Anterior cingulate cortex (tissue), 58 donors: ENCODE measurements at places on chromosomes 4 and X.

DNA sequence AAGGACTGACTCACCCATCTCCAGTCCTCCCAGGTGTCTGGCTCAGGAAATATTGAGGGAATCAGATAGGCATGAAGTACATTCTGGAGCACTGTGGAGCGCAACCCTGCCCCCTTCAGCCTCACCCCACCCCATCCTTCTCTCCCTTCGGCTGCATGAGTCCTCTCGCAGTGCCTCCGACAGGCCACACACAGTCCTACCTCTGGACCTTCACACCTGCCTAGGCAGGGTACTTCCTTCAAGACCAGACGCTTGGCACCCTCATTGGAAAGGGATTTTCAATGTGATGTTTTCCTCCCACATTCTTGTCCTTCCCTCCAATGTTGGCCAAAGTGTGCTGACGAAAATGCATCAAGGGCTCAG is 26.8 kb upstream of the PPP2R2C start:
- DNase-seq, result no peak

DNA sequence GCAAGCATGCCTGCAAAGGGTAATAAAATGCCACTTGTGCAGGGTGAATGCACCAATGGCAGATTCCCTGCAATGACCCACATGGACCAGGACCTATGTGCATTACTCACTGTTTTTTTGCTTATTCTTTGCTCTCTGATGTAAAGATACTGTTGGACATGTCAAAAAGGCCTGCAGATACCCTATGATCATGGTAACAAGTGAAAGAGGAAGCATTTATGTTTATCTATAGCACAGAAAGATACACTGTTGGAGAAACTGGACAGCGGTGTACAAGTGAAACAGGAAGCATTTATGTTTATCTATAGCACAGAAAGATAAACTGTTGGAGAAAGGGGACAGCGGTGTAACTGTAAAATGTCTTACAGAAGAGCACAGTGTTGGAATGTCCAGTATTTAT is 127.5 kb downstream of the PAPSS1 start:
- no peak for DNase-seq

DNA sequence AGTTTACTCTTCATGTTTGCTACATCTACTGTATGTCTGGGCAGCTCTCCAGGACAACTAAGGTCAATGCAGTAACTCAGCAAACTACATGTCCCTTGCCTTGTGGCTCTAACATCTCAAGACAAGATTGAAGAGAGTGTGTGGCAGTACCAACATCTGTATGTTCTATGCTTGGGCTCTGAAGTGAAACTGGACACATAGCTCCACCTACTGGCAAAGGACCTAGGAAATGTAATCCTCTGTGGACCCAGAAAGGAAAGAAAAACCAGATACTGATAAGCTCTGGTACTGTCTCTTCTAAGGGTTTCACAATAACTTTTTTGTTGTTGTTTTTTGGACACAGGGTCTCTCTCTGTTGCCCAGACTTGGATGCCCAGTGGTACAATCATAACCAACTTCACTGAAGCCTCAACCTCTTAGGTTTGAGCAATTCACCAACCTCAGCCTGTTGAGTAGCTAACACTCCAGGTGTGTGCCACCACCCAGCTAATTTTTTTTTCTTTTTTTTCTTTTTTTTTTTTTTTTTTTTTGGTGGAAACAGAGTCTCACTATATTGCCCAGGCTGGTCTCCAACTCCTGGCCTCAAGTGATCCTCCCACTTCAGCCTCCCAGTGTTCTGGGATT is 64.1 kb downstream of the QDPR start:
- no peak for DNase-seq

- no peak for DNase-seq
Measured at GRCh38 chr4:114603497-114603896, 4.9 kb downstream of the UGT8 start.

- DNase-seq, result no peak
Measured at GRCh38 chr4:107991945-107992630, 2.4 kb downstream of the HADH start.

- DNase-seq, result no peak
Measured at GRCh38 chrX:153416781-153417450, 5.6 kb downstream of the ZFP92 start.

- DNase-seq, result no peak
Measured at GRCh38 chrX:69031971-69032391, 133.3 kb downstream of the PJA1 start.

DNA sequence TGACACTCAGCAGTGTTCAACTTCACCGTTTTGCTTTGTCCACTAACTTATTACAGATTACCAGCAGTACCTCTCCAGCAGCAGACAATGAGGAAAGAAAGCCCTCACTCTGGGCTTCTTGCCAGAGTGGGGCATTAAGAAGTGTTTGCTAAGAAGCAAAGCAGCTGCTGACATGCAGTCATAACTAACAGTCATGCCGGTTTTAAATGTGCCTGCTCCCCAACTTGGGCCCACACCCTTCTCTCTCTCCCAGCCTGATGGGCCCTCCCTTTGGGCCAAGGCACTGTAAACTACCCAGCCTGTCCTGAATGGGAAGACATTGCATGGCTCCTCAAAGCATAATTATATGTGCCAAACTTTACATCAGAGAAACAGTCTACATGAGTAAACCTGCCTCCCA is 54.6 kb upstream of the HHIP start:
- DNase-seq, result no peak

DNA sequence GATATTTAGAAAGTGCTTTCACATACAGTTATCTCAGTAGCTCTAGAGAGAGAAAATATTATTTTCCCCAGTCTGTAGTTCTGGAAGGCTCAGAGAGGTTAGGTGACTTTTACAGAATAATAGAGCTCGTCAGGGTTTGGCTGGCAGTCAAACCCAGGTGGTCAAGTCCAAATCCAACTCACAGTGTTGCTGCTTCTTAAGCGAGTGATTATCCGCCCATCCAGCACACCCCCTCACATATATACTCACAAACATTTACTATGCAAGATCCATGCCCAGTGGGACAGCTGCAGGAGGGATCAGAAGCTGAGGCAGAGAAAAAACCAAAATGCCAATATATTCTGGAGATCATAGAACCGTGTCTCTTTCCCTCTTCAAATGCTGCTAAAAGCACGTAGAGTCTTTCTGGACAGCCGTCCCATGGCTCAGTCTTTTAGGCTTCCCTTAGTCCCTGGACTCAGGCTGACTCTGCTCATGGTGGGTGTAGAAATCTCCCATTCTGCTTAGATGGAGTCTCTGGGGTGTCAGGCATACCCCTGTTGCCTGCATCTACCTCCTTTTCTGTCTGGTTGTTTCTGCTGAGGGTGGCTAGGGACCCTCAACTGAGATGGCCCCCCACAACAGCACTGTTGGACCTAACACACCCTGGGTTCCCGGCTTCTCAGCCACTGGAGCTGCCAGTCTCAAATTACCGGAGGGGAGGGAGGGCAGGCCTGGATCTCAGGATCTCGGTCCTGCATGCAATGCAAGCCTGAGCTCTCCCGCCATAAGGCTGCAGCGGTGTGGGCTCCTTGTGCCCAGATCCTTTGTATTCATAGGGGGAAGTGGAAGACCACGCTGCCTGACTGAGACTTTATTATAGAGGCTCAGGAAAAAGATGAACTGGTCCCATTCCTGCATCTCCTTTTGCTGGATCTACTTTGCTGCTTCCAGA is at the start of gene CHRNA9:
TSS of gene CHRNA9 (plus strand) at position 743 of the 934 bp plus-strand sequence. CDS start at position 878, 135 bp downstream.
- DNase-seq, result no peak

- no peak for DNase-seq
Measured at GRCh38 chr4:107197121-107197520, 161.0 kb upstream of the DKK2 start.

DNA sequence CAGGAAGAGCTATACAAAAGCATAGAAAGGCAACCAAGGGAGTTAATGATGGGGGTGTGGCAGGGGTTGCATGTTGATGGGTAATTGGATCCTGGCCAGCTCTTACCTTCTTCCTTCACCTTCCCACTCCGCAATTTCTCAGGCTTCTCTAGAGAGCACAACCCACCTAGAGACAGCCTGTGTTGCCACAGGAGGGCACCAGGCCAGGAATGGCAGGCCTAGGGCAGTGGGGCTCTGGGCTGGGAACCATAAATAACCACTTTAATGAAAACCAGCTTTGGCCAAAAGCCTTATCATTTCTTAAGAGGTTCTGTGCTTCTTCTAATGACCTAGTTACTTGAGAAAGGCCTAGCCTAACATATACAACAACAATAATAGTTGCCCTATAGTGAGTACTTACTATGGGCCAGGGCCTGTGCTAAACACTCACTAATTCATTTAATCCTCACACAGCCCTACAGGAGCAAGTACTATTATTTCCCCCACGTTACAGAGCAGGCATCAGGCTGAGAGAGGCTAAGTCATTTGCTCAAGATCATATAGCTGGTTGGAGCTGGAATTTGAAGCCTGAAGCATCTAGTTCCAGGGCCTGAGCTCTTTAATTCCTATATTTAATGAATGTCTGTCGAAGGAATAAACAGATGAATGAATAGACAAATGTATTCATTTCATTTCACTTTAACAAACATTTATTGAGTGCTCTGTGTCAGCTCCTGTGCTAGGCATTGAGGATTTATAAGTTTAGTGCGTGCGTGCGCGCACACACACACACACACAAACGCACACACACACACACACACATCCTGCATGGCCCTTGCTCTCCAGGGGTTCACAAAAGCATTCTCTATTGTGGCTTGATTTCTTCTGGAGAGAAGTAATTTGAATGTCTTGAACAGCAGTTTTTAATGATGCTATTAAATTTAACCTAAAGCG is 66.8 kb downstream of the RTL9 start:
- no peak for DNase-seq

- DNase-seq, result no peak
Measured at GRCh38 chrX:76183289-76184049, 10.6 kb downstream of the PBDC1 start.

- DNase-seq, result no peak
Measured at GRCh38 chr4:145694929-145695328, 15.0 kb downstream of the C4orf51 start.

- DNase-seq, result no peak
Measured at GRCh38 chrX:24055043-24055356, 244 bp downstream of the EIF2S3 start.

DNA sequence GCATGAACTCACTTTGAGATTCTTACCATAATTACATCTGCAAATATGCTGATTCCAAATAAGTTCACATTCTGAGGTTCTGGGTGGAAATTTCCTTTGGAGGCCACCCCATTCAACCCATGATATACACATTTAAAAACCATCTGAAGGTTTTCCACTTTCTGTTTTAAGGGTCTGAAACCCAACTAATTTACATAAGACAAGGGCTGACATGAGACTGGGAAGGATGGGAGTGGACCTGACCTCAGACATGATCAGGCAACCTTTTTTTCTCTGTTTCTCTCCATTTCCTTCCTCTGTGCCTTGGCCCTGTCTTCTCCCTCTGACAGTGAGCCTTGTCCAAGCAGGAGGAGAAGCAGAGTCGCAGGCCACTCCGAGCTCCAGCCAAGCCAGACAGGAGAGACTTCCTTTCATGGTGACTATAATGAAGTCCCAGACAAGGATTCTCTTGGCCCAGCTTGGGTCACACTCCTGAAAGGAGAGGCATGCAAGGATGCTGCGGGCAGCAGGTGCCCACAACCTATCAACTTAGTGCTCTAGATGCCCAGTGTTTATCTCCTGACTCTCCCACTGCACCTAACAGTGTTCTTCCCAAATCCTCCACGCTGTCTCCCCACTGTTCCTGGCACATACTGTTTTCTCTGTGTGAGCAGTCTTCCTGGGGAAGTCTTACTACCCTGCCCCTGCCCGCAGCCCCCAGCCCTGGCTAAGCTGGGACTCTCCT is 39.9 kb downstream of the MSX1 start:
- no peak for DNase-seq

- DNase-seq, result no peak
Measured at GRCh38 chr4:165309456-165309855, 18.0 kb upstream of the MSMO1 start.

- DNase-seq, result no peak
Measured at GRCh38 chr4:59060002-59060846, 1950.0 kb upstream of the IGFBP7 start.

- no peak for DNase-seq
Measured at GRCh38 chr4:6595897-6596537, 21.0 kb downstream of the MAN2B2 start.

DNA sequence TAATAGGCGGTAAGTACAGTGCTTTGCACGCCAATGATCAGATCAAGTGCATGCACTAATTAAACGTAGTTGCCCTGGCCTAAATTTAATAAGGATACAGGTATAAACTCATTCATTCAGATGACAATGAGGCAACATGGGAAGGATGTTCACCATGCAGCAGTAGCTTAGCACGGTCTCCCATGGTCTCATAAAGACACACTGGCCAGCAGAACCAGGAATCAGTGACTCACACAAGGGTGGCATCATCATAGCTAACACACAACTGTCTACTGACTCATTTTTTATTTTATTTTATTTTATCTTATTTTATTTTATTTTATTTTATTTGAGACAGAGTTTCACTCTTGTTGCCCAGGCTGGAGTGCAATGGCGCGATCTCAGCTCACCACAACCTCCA is 42.7 kb downstream of the TMEM156 start:
- DNase-seq, result no peak

DNA sequence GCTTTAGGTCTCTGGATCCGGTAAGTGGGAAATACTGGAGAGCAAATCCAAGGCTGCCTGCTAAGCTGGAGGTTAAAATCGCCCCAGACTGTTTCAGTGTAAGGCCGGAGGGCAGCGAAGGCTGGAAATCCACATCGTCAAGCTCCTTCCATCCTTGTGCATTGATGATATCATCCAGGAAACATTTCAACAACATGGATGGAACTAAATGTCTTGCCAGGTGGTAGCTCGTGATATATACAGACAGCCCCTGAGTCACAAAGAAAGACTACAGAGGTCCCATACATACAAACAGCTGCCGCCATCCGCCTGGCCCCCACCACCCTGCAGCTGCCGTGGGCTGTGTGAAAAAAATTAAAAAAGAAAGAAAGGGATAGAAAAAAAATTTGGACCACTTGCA is 148.9 kb upstream of the RBPJ start:
- DNase-seq, result no peak

GRCh38 chr4:8649631-8650361 is 57.2 kb downstream of the CPZ start:
- no peak for DNase-seq

DNA sequence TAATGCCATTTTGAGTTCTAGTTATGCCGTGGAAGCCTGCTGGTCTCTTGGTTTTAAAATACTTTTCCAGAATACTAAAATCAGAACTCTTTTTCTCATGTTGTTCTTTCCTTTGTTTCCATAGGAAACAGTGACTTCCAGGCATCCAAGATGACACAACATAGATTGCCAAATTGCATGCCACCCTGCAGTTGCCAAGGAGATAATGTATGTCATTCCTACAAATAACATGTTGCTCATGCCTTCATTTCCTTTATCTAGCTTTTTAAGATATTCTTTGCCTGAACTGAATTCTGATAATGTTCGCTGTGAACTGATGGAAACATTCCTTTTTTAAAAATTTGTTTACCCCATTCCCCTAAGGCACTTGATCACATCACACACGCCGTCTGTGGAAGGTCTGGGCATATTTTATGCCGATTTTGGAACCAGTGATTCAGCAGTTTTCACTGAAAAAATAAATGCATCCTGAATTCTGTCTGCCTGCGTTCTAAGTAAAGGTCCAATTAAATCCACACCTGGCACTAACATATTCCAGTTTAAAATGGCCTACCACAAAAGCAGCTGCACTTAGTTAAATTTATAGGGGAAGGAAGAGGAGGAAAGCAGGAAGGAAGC is 38.0 kb upstream of the COX7B2 start:
- DNase-seq, result no peak
